ENCODE measurements at places on chromosomes 3 and 15.

- DNase-seq, result no peak
These were observed 33.6 kb upstream of the TOPAZ1 start for GRCh38 chr3:44208086-44208485.

- DNase-seq, result no peak
These were observed 22.7 kb upstream of the LCTL start for GRCh38 chr15:66588537-66588936.

- DNase-seq, result no peak
These were observed 125.0 kb upstream of the PLXNA1 start for GRCh38 chr3:126857928-126858327.

GRCh38 chr3:175948041-175948440, 1088.9 kb downstream of the NAALADL2 start:
- DNase-seq, result no peak

DNA sequence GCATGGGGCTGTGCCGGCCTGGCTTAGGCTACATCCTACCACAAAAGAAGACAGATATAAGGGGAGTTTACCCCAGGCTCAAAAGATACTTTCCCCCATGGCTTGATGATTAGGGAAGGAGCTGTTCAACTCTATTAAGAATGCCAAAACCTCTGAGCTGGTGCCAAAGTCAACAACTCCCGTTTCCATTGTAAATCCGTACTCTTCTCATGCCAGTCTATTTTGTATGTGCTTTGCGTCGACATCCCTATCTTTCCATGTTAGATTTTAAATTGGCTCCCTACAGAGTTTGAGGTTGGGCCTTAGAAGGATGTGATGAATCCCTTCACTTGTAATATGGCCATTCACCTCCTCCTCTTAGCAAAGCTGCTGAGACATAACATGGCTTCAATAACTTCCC, 46.9 kb downstream of the RLBP1 start:
- no peak for DNase-seq

DNA sequence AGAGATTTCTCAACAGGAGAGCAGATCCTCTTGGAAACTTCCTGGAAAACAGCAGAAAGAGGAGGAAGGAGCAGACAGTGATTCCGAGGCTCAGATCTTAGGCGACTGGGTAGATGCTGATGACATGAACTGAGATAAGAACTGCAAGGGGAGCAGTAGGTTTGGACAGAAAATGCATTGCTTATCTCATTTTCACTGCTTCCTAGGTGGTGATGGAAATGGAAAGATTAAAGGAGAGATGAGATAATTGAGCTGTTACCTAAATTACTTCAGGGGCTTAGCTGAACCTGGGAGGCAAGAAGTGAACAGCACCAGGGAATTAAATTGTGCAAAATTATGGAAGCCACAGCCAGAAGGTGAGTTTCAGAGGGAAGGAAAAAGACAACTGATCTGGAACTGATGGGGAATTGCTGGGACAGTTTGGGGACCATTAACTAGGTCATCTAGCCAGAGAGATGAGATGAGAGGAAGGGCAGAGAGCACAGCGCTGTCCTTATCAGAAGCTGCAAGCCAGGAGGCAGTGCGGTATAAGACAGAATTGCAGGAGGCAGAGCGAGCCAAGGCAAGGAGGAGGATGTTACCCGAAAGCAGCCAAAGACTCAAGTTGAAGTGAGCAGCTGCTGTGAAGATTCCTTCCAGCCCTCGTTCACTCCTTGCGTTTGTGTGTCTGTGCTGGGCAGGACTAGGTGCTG, 140.4 kb downstream of the SRGAP3 start:
- DNase-seq, result no peak

Data from hematopoietic multipotent progenitor cell treated with erythropoietin and hydrocortisone succinate and interleukin-3 and kit ligand, for 15 days (in vitro differentiated cells).